ENCODE measurements at places on chromosomes 6 and 20.
A peak's percentile ranks its signal among the peaks of the same experiment; 100 is the strongest.

- no peak for DNase-seq
Measured at GRCh38 chr6:154572556-154572955, 62.1 kb upstream of the CNKSR3 start.

GRCh38 chr6:157867155-157867559 lies 44.1 kb downstream of the SNX9 start:
- DNase-seq, result no peak

- no peak for DNase-seq
Measured at GRCh38 chr6:36383606-36384005, 3.9 kb downstream of the ETV7 start.

DNA sequence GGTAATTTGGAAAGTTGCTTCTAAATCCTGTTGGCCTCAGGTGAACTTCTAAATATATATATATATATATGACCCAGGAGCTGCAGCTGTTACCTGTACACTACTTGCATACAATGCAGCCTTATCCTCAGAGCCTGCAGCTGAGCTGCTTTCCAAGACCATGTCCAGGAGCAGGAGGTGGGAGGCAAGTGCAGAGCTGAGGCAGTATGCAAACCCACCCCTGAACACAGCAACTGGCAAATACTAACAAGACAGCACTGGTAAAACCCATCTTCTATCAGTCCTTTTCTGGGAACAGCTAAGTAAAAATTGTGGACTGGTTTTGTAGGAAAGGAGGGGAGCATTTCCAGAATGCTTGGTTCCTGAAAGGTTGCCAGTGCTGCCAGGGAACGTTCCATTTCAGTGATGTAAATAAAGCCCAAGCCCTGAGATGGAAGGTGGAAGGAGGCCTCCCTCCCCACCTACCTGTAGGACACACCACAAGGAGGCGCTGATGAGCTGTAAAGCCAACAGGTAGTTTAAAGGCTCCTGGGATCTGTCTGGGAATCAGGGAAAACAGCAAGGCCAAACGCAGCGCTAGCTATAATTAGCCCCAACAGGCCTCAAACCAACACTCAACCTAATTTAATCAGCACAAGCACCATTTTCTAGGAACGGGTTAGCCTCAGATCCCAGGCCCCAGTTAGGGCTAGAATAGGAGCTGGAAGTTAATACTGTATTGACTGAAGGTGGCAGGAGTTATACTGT lies 93.8 kb upstream of the MAP7 start:
- DNase-seq, result peak; percentile 77

DNA sequence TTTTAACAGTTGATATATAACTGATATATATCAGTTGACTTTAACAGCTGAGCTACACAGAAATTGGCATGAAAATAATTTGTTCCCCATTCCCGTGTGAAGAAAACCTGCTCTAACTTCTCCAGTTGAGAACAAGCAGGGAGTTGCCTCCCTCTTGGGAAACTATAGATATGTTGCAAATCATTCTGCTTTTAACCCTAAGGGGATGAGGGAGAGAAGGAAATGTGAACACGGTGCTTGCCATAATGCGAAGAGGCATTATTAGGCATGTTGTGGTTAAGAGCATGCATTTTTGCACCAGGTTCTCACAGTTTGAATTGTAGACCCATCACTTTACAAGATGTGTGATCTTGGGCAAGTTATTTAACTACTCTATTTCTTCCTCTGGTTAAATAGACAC lies 453.7 kb downstream of the TENT5A start:
- DNase-seq, result no peak

DNA sequence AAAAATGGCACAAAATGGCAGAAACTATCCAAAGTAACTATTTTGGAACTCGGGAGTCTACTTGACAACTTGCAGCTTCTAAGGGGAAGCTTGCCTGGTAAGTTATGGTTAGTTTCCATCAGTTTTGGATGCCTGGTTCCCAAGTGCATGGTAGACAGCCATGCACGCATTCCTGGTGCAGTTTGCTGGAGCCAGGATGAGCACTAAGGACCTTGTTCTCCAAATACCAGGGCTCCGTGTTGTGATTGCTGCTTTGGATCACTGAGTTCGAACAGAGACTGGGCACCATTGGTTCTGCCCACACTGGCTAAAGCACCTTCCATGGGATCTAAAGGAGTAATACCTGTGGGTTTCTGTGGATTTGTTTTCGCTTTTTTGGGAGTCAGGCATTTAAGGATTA lies 103.7 kb downstream of the FAM120B start:
- no peak for DNase-seq

GRCh38 chr20:22795871-22796270 lies 211.5 kb upstream of the FOXA2 start:
- no peak for DNase-seq

GRCh38 chr6:107977283-107977682 lies 19.3 kb upstream of the SEC63 start:
- peak; percentile 52 for DNase-seq

- peak; percentile 7 for DNase-seq
Measured at GRCh38 chr6:80457439-80457933, 351.0 kb downstream of the BCKDHB start.

- DNase-seq, result no peak
Measured at GRCh38 chr6:22349051-22349450, 52.2 kb upstream of the PRL start.

- DNase-seq, result no peak
Measured at GRCh38 chr6:81446509-81446908, 306.0 kb downstream of the TENT5A start.

DNA sequence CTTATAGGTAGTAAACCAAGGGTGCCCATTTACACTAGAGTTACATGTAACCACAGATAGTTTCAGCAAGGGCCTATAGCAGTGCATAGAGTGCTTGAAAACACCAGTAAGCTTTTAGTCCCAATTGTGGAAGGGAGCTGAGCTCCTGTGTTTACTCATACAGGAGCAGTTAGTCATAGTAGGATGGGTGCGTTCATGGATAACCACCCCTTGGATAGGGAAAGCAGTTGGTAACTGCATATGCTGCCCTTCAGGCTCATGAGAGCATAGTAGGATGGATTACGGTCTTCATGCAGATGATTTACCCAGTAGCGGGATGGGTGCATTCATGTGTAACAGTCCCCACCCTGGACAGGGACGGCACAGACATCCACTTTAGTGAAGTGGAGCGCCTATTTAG lies 45.1 kb downstream of the OR2B6 start:
- no peak for DNase-seq

DNA sequence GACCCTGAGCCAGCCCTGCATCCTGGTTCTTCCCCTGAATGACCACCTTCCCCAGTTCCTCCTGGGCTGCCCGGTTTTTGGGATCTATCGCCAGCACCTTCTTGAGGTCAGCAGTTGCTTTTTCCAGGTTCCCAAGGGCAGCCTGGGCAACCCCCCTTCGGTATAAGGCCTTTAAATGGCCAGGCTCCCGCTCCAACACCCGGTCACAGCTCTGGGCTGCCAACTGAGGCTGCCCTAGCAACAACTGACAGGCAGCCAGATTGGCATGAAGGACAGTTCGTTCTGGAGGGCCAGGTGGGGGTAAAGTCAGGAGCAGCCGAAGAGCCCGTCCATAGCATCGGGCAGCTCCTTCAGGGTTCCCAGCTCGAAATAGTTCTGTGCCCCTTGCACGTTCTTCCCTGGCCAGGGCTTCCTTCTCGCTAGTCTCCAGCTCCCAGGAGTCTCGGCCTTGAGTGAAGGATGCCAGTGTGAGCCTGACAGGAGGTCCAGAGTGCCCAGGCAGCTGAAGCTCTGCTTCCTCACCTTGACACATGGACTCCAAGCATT lies 778 bp upstream of the ATF6B start:
- DNase-seq, result no peak

GRCh38 chr6:15621203-15622044 lies 41.4 kb downstream of the DTNBP1 start:
- DNase-seq, result peak; percentile 96

- no peak for DNase-seq
Measured at GRCh38 chr6:24596717-24597116, 49.3 kb downstream of the KIAA0319 start.

DNA sequence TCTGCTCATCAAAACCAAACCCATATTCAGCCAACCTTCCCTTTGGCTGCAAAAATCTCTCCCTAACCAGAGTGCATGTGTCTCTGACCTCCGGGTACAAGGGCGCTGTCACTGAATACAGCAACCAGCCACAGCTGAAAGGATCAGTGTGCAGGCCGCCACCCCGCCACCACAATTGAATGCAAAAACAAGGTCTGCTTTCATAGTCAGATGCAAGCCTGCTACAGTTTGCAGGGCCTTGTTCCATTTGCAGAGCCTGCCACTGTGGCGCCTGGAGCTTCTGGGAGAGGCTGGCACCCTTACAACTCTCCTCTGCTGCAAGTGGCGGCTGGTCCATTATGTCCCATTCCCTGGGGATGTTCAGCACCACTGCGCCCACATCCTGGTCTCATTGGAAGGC lies 23.5 kb downstream of the MDGA1 start:
- DNase-seq, result no peak

DNA sequence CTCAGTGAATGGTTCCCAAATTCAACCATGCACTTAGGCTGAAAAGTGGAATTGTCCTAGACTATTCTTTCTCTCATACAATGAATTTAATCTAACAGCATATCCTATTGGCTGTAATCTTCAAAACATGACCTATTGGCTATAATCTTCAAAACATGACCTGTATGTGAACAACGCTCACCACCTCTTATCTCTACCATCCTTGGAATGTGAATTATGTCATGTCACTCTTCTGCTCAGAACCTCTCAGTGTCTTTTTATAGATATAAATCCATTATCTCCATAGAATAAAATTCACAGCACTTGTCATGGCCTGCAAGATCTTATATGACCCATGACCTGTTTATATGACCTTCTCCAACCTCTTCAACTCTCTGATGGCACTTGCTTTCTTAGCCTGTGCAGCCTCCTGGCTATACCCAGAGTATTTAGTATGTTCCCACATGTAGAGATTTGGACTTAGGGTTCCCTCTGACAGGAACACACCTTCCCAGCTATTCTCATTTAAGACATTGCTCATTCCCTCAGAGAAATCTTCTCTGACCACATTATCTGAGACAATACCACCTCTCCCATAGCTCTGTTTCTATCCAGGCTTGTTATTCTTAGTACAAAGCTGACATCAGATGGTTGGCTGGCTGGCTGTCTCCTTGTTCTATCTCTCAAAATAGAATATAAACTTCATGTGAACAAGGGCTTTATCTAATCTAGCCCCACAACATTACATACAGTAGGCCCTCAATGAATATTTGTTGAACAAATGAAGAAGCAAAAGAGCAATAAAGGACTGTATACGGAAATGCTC lies 275.0 kb upstream of the PREP start:
- no peak for DNase-seq

- no peak for DNase-seq
Measured at GRCh38 chr6:50890579-50890978, 71.9 kb downstream of the TFAP2B start.

DNA sequence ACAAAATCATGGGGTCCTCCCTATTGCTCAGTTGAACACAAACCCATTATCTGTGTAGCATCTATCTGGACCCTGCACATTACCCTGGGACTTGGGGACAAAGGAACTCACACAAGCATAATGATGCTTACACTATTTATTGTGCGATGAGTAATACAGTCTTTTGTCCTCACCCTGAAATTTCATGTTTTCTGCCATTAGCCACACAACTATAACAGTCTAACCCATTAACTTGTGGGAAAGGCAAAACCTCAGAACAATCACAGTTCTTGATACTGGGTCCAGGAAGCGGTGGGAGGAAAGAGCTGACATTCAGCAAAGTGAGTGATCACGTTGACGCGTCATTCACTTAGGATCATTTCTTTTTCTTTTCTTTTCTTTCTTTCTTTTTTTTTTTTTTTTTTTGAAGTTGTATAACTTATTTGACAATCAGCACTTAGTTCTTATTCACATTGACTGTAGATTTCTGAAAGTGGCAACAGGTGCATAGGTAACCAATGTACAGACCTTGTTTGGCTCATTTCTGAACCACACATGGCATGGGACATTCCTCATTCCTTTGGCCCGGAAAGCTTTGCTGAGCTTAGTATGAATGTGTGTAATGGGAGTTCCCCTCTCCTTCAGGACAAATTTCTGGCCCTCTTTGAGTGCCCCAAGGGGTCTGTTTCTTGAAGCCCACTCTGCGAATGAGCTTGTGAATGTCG lies 94.8 kb upstream of the CNKSR3 start:
- no peak for DNase-seq

GRCh38 chr6:24931296-24931695 lies 4.5 kb downstream of the RIPOR2 start:
- no peak for DNase-seq

DNA sequence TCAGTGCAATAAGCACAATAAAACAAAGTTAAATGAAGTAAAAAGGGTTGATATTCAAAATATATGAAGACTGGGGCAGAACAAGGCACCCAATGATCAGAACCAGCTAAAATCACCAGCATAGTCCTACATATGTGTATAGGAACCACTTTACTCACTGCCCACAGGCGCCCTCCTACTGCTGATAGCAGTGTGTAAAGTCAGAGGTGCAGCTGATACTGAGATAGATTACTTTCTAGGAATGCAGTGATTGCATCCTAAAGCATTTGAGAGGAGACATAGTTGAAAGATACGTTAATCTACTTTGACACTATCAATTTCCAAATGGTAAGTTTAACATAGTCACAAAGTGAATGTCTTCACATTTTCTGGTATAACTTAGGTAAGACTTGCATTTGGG lies 161.1 kb upstream of the MCHR2 start:
- DNase-seq, result no peak

DNA sequence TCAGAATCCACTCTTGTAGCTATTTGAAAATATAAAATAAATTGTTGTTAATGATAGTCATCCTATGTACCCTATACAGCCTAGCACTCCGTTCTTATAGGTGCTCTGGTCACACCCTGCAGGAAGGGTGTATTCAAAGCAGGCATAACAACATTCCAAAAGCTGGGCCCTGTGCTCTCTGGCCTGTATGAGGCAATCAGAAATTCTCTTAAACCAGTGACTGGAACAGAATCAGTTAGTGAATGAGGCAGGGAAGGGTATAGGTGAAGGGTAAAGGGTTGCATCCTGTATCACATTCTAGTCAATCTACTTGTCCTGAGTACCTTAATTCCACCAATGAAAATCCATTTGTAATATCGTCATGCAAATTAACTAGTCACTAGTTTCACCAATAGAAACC lies 154.5 kb upstream of the ZNF217 start:
- DNase-seq, result no peak

GRCh38 chr20:1566701-1567100 lies 9.2 kb upstream of the SIRPD start:
- DNase-seq, result peak; percentile 0

DNA sequence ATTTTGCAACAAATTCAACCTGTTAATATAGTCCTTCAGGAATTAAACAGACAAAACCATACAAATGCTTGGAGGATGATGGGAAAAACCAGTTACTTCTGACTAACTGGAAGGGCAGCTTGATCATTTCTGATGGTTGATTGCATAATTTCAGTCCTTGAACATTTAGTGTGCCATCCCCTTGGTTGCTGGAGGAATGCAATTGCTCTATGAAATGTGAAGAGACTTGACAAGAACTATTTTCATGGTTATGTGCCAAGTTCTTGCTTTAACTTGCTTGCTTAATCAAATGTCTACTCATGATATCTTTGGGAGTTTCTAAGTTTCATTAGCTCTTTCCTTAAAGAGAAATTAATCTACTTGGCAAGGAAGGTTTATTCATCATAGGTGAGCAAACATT lies 45.2 kb downstream of the ANKEF1 start:
- no peak for DNase-seq

All from NB4 (cell line).